ENCODE measurements at places on chromosomes 7 and 10.

DNA sequence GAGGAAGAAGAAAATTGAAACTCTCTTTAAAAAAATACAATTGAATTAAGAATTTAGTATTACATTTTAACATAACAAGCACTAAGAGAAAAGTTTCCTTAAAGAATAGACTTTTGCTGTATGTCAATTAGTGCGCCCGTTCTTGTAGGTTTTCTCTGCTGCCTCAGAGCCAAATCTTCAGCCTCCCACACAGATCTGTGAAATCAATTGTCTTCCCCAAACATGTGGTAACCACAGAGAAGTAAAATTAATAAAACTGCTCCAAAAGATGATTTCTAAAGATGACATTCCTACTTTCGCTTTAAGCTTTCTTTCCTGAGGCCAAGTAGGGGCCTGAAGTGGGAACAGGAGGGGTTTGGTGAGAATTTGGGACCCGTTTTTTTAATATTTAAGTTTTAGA, 113.2 kb upstream of the ADO start:
- no peaks in the 10 kb centered on the region for H3K27me3 ChIP-seq
- no peaks in the 10 kb centered on the region for H3K36me3 ChIP-seq
- DNase-seq: no peak
- no peaks in the 10 kb centered on the region for H3K4me1 ChIP-seq
- no peak overlapping the region for H3K27ac ChIP-seq

GRCh38 chr7:7681191-7681935, 37.0 kb downstream of the RPA3 start:
- no peak overlapping the region for H3K4me3 ChIP-seq
- no peaks in the 10 kb centered on the region for H3K36me3 ChIP-seq
- no peaks in the 10 kb centered on the region for H3K27me3 ChIP-seq
- no peak overlapping the region for H3K27ac ChIP-seq

GRCh38 chr10:64760371-64760770, 1239.2 kb downstream of the REEP3 start:
- no peak overlapping the region for H3K4me3 ChIP-seq
- no peaks in the 10 kb centered on the region for H3K4me1 ChIP-seq

DNA sequence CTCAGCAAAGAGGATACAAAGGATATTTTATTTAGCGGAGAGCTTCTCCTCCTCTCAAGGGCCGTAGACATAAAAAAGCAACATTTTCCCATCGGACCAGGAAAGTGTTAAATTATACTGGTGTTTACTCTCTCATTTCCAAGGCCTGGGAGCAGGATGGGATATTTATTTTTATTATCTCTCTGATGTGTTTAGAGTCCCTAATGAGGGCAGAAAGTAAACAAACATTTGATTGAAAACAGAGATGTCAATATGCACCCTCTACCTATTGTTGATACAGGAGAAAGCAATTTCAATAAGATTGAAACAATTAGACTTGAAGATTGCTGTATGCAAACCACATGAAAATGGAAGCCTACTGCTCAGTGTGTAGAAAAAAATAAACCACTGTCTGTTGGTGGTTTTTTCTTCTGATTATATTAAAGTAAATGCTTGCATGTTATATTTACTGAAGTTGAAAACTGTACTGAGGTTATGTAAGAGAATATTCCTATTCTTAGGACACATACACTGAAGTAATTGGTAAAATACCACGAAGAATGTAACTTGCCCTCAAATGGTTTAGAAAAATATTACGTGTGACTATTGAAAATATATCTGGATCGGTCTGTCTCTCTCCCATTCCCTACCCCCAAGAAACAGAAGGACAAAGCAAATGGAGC, 59.3 kb downstream of the ATXN7L1 start:
- H3K4me1 ChIP-seq: peaks cover 2% of the 10 kb centered on the region
- H3K27me3 ChIP-seq: no peaks in the 10 kb centered on the region
- no peaks in the 10 kb centered on the region for H3K36me3 ChIP-seq
- DNase-seq: no peak
- no peak overlapping the region for H3K27ac ChIP-seq

GRCh38 chr7:129728875-129729467, 117.5 kb downstream of the NRF1 start:
- no peak overlapping the region for H3K27ac ChIP-seq
- no peak for DNase-seq
- no peaks in the 10 kb centered on the region for H3K4me1 ChIP-seq
- H3K4me3 ChIP-seq: no peak overlapping the region
- H3K27me3 ChIP-seq: no peaks in the 10 kb centered on the region

DNA sequence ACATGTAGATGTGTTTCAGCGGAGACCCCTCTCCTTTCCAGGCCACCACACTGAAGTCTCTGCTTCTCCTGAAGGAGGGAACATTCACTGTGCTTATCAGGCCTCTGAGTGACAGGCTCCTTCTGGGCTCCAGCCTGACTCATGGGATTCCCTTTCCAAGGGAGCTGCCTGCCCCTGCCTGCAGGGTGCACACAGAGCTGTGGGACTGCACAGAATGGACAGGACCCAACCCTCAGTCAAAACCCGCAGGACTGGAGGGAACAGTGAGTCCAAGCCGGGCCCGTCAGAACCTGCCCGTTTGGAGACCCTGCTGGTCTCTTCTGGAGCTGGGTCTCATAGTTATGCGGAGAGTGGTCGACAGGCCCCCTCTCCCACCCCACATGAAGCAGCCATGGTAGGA, 32.6 kb downstream of the PLAC9 start:
- H3K4me3 ChIP-seq: no peak overlapping the region
- H3K4me1 ChIP-seq: no peaks in the 10 kb centered on the region
- DNase-seq: no peak
- H3K36me3 ChIP-seq: peaks cover 22% of the 10 kb centered on the region
- H3K27me3 ChIP-seq: no peaks in the 10 kb centered on the region

DNA sequence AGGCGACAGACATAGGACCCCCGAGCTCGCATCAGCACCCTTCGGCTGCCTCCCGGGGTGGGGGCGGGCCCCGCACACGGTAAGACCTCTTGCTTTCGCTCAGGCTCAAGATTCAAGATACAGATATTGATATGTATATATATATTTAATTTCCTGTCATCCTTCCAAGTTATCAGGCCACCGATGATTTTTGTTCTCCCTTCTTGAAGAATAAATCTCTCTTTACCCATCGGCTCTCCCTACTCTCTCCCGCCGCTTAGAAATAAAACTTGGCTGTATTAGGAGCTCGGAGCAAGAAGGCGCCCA, 603 bp downstream of the ADRA2A start:
- peaks cover 14% of the 10 kb centered on the region for H3K27me3 ChIP-seq
- peak overlapping the region; percentile 30 for H3K4me3 ChIP-seq
- DNase-seq: no peak
- no peaks in the 10 kb centered on the region for H3K36me3 ChIP-seq
- H3K4me1 ChIP-seq: no peaks in the 10 kb centered on the region
- no peak overlapping the region for H3K27ac ChIP-seq

DNA sequence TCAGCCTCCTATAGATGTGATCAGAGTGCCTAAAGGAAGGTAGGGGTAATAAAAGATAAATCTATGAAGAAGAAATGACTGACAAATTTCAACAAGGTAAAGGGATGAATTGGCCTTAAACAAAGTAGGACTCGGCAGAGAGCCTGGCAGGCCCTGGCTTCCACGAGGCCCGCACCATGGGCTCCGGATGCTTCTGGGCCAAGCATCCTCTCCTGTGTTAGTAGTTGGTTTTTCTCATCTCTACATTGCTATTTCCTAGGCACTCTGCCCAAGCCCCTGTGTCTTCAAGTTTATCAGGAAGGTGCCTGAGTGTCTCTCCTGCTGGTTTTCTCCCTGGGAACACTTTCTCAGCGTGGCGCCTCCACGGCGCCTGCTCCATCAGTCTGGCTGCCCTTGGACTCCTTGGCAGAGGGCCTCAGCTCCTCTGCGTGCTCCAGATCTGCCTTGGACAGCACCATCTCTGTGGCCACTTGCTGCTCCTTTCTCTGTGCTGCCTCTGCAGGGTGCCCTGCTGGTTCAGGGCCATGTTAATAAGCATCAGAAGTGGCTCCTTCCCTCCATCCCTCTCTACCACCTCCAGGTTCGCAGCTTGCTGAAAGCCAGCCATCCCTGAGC, 413.3 kb upstream of the DPP6 start:
- no peak overlapping the region for H3K4me3 ChIP-seq
- no peaks in the 10 kb centered on the region for H3K4me1 ChIP-seq
- no peak overlapping the region for H3K27ac ChIP-seq
- no peaks in the 10 kb centered on the region for H3K27me3 ChIP-seq
- H3K36me3 ChIP-seq: no peaks in the 10 kb centered on the region

DNA sequence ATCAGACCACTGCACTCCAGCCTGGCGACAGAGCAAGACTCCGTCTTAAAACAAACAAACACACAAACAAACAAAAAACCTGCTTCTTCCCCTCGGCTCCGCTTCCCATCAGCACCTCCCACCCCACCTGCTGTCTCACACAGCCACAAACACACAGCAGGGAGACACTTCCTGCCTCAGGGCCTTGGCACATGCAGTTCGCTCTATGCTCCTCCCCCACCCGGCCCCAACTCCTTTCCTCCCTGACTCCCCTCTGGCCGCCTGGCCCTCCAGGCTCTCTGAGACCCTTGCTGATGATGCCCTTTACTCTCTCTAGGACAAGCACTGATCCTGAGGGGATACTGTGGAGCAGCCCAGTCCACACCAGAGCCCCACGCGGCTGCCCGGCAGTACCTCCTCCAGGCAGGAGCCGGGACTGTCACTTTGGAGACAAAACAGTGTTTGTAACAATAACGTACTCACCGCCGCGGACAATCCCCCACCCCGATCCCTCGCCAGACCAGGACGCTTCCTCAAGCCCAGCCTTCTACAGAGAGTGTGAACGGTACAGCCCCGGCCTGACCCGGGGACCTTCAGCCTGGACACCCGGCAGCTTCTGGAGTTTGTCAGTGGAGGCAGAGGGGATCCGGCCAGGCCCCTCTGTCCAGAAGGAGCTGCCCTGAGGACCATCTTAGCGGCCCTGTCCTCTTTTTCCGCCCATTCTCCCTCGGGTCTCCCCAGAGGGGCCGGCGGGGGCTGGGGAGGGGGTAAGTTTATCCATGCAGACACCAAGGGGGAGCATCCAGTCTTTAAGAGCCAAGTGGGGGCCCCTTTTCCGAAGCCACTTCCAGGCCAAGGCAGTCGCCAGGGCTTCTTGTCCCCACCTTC, 50.0 kb upstream of the GTF2IRD1 start:
- no peak overlapping the region for H3K4me3 ChIP-seq
- H3K36me3 ChIP-seq: no peaks in the 10 kb centered on the region
- H3K4me1 ChIP-seq: no peaks in the 10 kb centered on the region

DNA sequence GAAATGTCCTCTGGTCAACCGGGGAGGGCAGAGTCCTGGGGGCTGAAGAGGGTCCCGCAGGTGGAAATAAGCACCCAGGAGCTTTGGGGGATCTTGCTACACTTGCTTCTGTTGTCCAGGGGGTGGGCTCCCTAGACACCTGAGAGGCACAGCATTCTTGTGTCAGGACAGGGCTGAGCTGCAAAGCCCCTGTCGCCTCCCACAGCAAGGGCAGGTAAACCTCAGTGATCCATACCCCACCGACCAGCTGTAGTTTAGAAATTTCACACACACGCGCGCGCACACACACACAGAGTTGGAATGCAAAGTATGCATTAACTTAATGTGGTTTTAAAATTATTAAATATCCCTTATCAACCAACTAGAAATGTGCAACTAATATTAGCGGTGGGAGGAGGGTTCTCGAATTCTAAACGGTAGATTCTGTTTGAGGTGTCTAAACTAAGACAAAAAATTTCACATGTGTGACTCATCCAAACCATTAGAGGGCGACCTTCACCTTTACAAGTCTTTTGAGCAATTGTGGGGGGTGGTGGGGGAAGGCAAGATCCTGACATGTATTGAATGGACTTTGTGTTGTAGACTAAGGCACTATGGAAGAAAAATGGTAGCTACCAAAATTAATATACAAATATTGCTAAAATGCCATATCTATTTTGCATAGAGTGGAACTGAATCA, 34.3 kb upstream of the PTF1A start:
- peak; percentile 29 for DNase-seq
- H3K27ac ChIP-seq: no peak overlapping the region
- no peaks in the 10 kb centered on the region for H3K36me3 ChIP-seq
- H3K27me3 ChIP-seq: no peaks in the 10 kb centered on the region

GRCh38 chr10:124554085-124554858, 92.6 kb downstream of the LHPP start:
- peaks cover 9% of the 10 kb centered on the region for H3K4me1 ChIP-seq
- no peaks in the 10 kb centered on the region for H3K27me3 ChIP-seq
- no peak for DNase-seq
- H3K27ac ChIP-seq: no peak overlapping the region

GRCh38 chr10:16845248-16845647, 28.0 kb upstream of the RSU1 start:
- no peaks in the 10 kb centered on the region for H3K27me3 ChIP-seq
- no peaks in the 10 kb centered on the region for H3K4me1 ChIP-seq
- DNase-seq: no peak
- no peak overlapping the region for H3K4me3 ChIP-seq

GRCh38 chr7:74061840-74062539, 21.6 kb upstream of the LIMK1 start:
- peak; percentile 65 for DNase-seq
- H3K27ac ChIP-seq: peak overlapping the region; percentile 85
- no peak overlapping the region for H3K4me3 ChIP-seq
- no peaks in the 10 kb centered on the region for H3K36me3 ChIP-seq
- no peaks in the 10 kb centered on the region for H3K27me3 ChIP-seq
- H3K4me1 ChIP-seq: no peaks in the 10 kb centered on the region

- H3K4me1 ChIP-seq: peaks cover 40% of the 10 kb centered on the region
- H3K36me3 ChIP-seq: peaks cover 5% of the 10 kb centered on the region
- no peak overlapping the region for H3K27ac ChIP-seq
- H3K27me3 ChIP-seq: no peaks in the 10 kb centered on the region
- no peak for DNase-seq
Observed at GRCh38 chr7:47418601-47419309, 163.2 kb downstream of the TNS3 start.

DNA sequence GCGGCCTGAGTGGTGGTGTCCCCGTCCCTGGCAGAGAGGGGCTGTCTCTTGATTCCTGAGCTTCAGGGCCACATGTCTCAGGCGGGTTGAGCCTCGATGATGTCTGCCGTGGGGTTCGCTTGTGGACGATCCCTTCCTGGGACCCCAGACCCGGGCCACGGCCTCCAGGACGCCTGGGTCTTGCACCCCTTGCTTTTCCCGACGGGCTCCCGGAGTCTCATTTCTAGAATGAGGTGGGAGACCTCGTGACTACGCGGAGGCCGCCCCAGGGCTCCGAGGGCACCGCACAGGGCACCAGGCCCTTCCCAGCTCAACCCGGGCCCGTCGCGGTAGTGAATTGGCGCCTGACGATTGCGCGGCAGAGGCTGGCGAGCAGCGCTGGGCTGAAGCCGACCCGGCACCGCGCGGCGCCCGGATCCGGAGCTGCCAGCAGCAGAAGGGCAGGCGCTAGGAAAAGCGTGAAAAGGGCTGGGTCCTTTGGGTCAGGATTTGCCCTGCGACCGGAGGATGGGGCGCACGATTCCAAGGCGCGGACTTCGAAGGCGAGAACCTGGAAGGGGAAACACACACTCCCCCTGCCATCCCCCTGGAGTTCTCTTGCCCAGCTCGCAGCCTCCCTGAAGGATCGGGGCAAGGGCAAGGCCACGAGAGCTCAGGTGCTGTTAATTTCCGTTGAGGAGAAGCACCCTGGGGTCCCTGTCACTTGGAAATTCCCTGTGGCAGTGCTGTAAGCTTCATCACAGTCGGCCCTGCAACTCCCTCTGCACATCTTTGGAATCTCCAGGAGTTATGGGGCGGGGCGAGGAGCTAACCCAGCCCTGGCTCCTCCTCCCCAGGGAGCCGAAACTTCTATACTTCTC, 15.5 kb downstream of the TLX1 start:
- no peaks in the 10 kb centered on the region for H3K4me1 ChIP-seq
- no peak overlapping the region for H3K27ac ChIP-seq
- H3K4me3 ChIP-seq: no peak overlapping the region
- peaks cover 65% of the 10 kb centered on the region for H3K27me3 ChIP-seq
- no peaks in the 10 kb centered on the region for H3K36me3 ChIP-seq
- DNase-seq: no peak

GRCh38 chr10:73388228-73388627, 25.6 kb downstream of the ANXA7 start:
- no peak overlapping the region for H3K4me3 ChIP-seq
- H3K27ac ChIP-seq: no peak overlapping the region
- H3K4me1 ChIP-seq: no peaks in the 10 kb centered on the region
- H3K36me3 ChIP-seq: peaks cover 23% of the 10 kb centered on the region
- no peaks in the 10 kb centered on the region for H3K27me3 ChIP-seq
- no peak for DNase-seq

Measured in kidney (tissue), 22 donors.